ENCODE measurements at places on chromosomes 1 and 21.

- DNase-seq: peak; percentile 41
Measured at GRCh38 chr1:54575605-54576290, 27.7 kb downstream of the ACOT11 start.

GRCh38 chr1:212677136-212677535 lies 22.5 kb downstream of the BATF3 start:
- DNase-seq: no peak

DNA sequence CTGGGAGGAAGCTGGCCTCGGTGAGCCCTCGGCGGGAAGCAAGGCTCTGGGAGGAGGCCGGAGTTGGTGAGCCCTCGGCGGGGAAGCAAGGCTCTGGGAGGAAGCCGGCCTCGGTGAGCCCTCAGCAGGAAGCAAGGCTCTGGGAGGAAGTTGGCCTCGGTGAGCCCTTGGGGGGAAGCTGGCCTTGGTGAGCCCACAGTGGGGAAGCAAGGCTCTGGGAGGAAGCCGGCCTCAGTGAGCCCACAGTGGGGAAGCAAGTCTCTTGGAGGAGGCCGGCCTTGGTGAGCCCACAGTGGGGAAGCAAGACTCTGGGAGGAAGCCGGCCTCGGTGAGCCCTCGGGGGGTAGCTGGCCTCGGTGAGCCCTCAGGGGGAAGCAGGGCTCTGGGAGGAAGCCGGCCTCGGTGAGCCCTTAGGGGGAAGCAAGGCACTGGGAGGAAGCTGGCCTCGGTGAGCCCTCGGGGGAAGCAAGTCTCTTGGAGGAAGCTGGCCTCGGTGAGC lies 36.0 kb downstream of the KRTAP10-1 start:
- peak; percentile 53 for DNase-seq

DNA sequence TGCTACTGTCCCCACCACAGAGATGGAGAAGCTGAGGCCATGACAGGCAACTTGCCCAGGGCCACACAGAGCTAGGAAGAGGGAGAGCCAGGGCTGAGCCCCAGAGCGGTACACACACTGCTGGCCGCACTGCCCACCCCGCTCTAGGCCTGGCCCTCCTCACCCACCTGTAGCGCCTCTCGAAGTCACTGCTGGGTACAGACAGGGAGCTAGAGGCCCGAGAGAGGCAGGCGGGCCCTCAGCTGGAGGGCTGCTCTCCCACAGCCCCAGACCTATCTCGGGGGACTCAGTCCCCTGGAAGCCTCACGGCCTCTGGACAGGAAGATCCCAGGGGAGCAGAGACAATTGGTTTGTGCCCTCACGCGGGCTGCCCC lies 17.3 kb upstream of the PLEKHG5 start:
- no peak for DNase-seq

DNA sequence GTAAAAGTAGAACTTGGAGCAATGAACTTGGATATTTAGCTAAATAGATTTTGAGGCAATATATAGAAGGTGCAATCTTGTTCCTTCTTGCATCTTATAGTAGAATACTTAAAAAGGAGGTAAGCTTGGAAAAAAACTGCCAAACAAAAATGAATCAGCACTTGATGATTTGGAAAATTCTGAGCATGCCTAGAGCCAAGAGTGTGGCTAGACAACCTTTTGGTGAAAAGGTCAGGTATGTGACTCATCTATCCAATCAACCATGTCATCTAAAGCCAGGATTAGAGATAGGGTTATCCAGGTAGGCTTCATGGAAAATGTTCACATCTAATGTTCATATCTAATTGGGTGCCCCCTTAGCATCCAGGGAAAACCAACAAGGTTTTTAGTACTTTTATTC lies 515.0 kb downstream of the COL11A1 start:
- DNase-seq: no peak

DNA sequence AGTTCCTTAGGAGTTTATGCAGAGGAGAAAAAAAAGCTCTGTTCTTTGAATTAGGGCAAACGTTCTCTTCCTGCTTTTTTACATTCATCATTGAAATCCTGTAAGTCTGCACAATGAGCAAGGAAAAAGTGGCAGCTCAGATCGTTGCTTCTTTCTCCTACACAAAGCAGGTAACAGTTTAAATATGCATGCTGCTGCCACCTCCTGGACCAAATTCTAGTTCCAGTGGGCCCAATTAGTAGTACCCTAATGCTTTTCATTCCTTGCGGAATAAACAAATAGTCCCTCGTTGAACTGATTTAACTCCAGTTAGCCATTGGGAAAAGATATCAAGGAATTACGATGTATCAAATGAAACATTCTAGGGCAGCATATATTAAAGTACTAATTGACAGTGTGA lies 20.1 kb downstream of the YTHDF2 start:
- DNase-seq: no peak

DNA sequence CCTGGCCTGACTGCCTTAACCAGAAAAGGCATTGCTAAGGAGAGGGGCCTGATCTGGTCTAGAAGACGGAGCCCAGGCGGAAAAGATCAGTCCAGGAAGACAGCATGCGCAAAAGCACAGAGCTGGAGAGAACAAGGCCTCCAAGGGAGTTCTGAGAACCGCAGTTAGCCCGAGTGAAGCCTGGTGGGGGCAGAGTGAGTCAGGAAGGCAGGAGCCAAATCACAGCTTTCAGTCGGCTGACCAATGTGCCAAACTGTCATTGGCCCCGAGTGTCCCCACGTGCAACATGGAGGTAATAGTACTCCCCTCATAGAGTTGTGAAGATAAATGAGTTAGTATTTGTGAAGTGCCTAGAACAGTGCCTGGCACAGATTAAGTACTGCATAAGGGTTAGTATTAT lies 1.2 kb upstream of the TSPAN2 start:
- DNase-seq: no peak

- DNase-seq: no peak
Measured at GRCh38 chr1:76237211-76237610, 162.7 kb downstream of the ST6GALNAC3 start.

GRCh38 chr1:241589521-241589920 lies 50.6 kb downstream of the CHML start:
- DNase-seq: peak; percentile 21

GRCh38 chr1:116365857-116366256 lies 7.2 kb upstream of the ATP1A1 start:
- DNase-seq: no peak

DNA sequence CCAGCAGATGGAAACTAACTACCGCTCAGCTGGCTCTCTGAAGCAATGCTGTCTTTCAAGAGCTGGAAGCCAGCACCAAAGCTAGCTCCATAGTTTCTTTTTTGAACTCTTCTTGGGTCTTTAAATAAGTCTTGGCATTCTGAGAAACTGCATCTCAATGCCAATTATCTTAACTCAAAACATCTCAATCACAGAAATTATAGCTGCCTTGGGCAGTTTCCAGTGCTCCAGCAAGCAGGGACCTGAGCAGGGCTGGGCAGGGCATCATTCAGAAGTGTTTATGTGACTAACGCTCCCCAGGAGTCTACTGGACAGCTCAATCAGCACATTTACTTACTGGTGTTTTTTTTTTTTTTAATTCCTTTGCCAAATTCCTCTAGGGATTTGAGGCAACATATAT lies 18.3 kb upstream of the PADI4 start:
- no peak for DNase-seq

DNA sequence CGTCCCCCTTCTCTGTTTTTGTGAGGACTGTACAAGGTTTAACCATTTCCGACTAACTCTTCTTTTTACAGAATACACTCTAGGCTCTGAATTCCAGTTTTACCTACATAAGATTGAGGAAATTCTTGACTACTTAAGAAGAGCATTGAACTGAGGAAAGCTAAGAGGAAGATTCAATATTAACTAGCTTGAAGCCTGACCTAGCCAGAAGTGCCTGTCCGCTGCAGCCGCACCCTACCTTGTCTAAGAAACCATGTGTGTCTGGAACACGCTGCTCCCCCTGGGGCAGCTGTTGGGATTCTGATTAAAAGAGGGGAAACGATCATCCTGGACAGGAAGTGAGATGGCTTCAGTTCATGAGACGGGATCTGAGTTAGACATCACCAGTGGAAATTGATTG lies 28.9 kb downstream of the CA6 start:
- no peak for DNase-seq

DNA sequence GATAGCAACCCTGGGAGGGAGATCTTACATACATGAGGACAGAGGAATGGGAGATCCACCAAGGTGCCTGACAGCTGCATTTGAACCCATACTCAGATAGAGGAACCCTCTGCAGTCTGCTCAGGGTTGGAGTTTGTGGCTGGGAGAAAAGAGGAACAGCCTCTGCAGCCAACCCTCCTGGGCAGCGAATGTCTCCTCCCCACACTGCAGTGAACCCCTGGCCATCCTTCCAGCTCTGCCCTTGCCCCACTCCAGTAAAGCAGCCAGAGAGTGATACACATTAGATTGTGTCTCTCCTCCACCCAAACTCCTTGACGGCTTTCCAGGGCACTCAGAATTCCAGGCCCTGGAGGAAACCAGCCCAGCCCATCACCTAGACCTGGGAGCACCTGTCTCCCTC lies 137.7 kb downstream of the RUNX1 start:
- peak; percentile 79 for DNase-seq

- DNase-seq: no peak
Measured at GRCh38 chr21:42317826-42318746, 2.9 kb upstream of the TFF3 start.

GRCh38 chr1:114455102-114455785 lies 55.8 kb downstream of the TRIM33 start:
- no peak for DNase-seq

GRCh38 chr1:34858901-34859445 lies 576 bp downstream of the SMIM12 start:
- no peak for DNase-seq

DNA sequence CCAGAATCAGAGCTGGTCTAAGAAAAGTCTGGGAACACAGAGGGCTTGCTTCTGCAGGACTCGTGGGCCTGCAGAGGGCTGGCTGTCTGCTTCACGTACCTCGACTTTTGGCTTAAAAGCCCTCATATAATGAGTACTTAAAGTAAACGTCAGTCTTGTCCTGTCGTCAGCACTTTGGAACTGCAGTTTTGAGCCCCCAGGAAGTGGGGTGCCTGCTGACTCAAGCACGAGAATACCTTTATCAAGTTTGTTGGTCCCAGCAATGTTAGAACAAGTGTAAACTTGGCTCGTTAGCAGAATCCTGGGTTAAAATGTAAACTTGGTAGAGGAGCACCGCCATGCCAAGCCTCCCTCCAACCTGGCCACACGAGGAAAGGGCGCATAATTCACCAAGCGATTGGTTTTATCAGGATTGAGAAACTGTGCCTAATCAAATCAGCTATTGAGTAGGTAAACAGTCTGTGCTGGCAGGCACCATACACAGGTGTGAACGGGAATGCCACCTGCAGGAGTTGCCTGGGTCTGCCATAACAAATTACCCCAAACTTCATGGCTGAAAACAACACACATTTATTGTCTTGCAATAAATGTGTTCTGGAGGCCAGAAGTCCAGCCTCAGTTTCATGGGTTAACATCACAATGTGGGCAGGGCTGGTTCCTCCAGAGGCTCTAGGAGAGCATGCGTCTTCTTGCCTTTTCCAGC lies 45.0 kb upstream of the FHAD1 start:
- DNase-seq: no peak

GRCh38 chr1:24903955-24904730 lies 25.9 kb downstream of the RUNX3 start:
- DNase-seq: no peak

DNA sequence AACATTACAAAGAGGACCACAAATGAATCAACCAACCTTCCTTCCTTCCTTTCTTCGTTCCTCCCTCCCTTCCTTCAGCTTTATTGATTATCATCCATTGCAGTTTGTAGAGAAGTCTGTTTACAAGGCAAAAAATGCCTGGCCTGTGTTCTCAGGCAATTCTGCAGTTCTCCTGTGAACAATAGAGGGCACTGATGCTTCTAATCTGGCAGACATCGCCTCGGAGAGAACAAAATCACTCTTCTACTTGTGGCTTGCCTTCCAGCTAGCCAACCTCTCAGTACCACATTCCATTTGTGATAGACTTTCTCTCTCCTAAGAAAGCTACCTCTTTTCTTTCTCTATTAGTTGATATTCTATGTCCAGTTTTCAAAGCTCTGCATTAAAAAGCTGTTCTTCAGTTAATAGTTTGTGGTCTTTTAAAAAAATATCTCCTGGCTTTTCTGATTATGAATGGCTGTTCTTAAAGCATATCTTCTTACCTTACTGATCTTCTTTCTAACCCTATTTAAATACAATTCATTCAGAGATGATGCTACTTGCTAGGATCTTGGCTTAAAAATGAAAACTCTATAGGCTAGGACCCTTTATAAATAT lies 26.9 kb upstream of the ESRRG start:
- peak; percentile 33 for DNase-seq

- DNase-seq: peak; percentile 68
Measured at GRCh38 chr1:206708058-206708457, 23.4 kb downstream of the MAPKAPK2 start.

- no peak for DNase-seq
Measured at GRCh38 chr1:110176299-110176956, 26.1 kb downstream of the SLC6A17 start.

DNA sequence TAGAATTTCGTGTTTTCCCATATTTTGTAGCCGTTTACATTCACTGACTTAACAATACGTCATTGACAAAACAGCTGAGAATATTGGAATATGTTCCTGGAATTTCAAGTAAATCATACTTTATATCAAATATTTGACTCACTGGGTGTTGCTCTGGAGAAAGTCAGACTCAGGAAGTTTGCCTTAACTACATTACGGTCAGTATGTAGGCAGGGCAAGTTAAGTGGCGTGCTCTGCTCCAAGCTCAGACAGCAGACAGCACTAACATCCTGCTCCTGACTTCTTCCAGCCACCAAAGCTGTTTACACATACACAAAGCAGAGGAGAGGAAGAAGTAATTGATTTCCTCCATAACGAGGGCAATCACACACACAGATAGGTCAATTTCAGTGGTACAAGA lies 414.6 kb downstream of the LRRIQ3 start:
- DNase-seq: no peak

DNA sequence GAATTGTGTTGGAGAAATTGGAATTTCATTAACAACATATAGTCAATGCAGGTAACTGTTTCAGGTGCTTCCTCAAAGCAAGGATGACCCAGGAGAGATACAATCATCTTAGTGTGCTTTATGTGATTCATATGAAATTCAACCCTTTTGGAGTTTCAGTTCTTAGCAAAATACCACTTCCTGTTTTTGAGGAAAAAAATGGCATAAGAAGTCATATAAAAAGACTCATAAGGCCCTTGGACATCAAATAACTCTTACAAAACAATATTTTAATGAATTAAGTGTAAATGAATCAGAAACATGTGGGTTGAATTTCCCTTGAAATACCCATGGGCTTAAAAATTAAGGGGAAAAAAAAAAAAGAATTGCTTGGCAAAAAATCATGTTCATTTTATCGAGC lies 926.6 kb downstream of the LTN1 start:
- no peak for DNase-seq

- DNase-seq: no peak
Measured at GRCh38 chr1:101407505-101408211, 170.8 kb downstream of the S1PR1 start.

DNA sequence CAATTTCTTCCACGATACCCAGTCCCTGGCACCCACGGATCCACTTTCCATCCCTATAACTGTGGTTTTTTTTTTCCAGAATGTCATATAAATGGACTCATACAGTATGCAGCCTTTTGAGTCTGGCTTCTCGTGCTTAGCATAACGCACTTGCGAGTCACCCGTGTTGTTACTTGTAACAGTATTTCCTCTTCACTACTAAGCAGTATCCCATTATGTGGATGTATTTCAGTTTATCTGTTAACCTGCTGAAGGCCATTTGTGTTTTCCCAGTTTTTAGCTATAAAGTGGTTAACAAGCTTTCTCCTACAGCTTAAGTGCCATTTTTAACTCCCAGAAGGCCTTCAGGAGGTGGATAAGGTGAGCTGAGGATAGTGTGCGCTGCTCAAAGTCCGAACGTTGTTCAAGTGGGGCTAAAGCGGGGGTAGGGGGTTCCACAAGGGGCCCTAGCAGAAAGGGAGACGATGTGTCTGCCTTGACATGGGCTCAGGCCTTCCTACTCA lies 829 bp downstream of the ADAR start:
- peak; percentile 52 for DNase-seq
